SHP77 (cell line): ENCODE measurements at places on chromosomes 7 and 10.

- DNase-seq, result no peak
Observed at GRCh38 chr7:148026713-148027112, 563.9 kb upstream of the C7orf33 start.

DNA sequence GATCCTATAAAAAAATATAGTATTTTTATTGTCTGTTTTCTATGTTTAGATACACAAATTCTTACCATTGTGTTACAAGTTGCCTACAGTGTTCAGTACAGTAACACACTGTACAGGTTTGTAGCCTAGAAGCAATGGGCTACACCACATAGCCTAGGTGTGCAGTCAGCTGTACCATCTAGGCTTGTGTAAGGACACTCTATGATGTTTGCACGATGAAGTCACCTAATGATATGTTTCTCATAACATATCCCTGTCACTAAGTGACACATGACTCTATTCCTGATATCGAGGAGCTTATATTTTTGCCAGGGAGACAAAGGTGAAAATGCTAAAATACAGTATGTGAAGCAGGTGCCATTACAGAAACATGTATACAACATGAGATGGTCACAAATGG is 18.6 kb downstream of the ZNF25 start:
- no peak for DNase-seq

DNA sequence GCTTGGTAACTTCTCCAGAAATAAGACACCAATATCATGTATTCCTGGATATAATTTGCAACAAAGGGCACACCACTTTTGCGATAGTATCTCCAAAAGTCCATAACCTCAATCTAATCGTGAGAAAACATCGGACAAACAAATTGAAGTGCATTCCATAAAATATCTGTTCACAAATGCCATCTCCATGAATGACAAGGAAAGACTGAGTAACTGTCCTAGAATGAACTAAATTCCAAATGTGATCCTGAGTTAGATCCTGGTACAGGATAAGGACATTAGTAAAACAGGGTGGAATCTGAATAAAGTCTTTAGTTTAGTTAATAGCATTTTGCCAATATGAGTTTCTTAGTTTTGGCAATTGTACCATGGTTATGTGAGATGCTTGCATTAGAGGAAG is 384.2 kb downstream of the SUGCT start:
- no peak for DNase-seq

- DNase-seq, result no peak
Observed at GRCh38 chr10:81944609-81945008, 69.6 kb downstream of the NRG3 start.

DNA sequence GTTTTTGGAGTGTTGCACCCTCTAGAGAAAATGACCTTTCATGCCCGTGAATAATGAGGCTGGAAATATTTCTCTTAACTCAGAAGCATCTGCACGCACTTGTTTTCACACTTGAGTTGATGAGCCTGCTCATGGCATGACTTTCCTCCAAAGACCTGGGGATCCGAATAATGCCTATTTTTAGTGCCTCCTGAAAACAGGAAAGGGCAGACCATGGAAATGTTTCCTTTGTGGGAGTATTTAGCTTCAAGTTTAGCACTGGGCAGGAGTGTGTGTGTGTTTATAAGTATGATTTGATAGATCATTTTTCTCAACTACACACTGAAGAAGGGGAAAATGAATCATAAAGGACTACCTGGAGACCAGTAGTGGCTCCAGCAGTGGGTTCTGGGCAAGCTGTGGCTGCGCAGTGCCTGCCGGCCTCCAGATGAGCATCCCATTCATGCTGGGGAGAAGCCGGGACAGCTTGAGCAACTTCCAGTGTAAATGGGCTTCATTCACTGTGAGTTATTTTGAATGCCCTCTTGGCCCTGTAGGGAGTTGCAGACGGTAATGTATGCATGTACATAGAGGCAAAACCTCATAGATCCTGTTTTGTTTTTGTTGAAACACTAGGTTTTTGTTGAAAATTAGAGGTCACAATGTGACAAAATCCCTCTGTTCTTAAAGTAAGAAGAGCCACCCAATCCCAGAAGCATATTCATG is 117.8 kb upstream of the INSYN2A start:
- no peak for DNase-seq

GRCh38 chr7:121510858-121511482 is 114.9 kb upstream of the FAM3C start:
- no peak for DNase-seq

DNA sequence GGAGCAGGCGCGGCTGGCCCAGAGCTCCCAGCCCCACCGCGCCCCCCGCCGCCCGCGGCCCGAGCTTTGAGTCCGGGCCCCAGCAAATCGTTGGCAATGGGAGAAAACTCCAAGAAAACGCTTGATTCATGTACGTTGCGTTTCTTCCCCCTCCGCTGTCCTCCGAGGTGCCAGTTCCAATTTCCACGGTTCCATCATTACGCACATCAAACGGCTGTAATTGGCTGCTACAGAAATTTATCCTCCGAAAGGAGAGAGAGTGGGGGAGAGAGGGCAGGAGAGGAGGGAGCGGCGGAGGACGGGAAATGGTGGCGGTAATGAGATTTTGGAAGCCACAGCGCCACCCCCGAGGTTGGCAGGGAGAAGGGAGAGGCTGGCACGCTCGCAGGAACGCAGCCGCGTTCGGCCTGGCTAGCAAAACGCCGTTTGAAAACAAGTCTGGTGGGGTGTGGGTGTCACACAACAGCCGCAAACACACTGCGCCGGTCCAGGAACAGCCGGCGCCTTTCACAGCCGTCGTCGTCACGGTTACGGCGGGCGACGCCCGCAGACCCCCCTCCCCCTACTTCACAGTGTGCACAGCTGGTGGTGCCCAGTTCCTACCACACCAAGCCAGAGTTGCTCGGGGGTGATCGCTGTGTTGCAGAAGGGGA is 57.5 kb downstream of the UNCX start:
- DNase-seq, result no peak

- no peak for DNase-seq
Observed at GRCh38 chr10:80421050-80421706, 12.8 kb downstream of the PRXL2A start.

DNA sequence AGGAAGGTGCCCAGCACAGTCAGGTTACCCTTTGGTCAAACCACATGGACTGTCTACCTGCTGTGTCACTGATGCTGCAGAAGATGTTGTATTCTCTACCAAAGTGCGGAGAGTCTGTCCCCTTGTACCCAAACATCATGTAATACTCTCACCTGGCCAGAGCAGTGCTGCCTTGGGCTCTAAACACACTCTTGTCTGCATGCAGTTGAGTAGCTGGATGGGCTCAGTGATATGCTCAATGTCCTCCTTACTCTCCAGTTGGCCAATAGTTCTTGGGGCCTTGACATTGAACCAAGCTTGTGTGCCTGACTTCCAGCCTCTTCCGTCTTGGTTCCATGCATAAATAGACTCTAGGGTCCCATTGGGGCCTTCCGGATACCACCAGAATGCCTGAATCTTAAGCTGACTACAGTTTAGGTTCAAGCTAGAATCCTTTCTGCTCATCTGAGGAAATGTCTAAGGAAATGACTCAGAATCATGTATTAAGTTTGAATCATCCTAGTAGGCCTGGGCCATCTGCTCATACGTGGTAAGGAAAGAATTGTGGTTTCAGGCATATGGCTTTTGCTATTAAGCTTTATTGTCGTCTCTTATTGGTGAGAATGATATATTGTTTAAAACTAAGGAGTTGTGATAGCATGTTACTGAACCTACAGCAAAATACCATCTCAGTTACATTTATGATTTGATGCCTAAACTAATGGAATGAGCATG is 118.0 kb downstream of the OTUD1 start:
- no peak for DNase-seq
